ENCODE measurements at places on chromosomes 12 and 14.

GRCh38 chr12:12718381-12718759, 1.2 kb downstream of the CDKN1B start:
- DNase-seq: no peak

DNA sequence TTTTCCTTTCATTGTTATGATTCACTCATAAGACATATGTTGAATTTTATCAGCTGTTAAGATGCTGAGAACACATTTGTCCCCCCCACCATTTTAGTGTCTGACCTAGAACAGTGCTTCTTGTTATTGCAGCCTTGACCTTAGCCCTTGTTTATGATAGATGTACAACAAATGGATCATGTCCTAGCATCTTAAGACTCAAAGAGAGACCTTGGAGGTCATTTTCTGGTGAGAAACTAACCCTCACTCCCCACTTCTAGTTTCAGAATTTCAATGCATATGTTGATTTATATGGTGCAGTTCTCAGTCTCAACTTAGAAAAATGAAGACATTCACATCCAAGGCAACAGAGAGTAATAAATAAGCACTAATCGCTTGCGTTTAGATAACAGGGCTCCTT, 391.2 kb downstream of the AEBP2 start:
- no peak for DNase-seq

DNA sequence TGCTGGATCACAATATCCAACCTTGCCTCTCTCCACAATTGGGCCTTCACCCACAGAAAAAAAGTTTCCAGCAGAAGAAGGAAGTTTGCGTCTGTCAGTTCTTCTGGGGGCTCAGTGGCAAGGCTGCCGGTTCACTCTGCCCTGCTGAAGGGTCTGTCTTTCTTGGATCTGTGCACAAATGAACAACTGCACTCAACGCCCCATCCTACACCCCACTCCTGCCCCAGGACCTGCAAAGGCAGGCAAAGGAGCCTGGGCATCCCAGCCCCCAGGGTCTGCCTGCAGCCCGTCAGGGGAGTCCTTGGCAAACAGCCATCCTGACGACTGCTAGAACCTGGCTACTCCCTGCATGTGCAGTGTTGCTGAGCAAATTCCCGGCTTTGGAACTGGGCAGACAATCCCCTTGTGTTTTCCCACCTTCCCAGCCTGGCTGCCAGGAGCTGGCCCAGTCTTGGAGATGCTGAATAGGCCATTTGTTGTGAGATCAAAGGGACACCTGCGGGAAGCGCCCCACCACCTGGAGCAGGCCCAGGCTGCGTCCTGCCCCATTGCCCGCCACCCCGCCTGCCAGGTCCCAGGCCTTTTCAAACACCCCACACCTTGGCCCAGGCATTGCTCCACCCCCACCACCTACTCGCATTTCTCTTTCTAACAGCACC, 311.9 kb downstream of the BCL11B start:
- DNase-seq: no peak

DNA sequence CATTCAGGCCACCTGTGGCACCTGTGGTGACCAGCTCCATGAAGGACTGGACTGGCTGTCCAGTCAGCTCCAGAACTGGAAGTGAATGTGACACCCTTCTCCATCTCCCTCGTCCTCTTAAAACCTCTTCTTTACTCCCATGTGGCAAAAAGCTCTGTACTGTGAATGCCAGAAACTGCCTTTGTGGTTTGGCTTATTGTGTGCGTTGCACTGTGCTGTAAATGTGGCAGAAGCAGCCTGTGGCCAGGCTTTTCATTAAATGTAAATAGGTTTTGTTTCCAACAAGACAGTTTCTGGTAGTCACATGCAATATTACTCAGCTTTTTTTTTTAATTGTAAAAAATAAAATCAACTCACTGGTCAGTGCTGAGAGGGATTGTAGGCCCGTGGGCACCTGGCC, 453.7 kb downstream of the ATP23 start:
- DNase-seq: no peak

- no peak for DNase-seq
Observed at GRCh38 chr14:87076146-87076545, 916.8 kb downstream of the GALC start.

DNA sequence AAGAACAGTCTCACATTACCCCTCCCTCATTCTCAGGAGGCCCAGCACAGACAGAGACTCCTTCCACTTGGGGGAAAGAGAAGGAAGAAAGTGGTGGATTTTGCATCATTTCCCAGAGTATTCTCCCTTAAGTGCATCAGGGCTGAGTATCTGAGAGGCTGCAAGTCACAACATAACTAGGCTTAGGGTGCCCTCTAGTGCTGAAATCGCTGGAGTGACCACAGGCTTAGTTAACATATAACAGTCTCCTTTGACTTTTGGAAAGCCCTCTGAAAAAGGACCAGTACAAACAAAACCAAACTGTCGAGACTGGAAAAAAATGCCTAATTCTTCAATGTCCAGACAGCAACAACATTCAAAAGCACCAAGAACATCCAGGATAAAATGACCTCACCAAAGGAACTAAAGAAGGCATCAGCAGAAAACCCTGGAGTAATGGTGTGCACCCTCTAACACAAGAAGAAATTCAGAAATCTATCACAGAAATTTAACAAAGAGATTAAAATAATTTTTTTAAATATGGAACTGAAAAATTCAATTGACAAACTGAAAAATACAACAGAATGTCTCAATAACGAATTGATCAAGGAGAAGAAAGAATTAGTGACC, 412.3 kb downstream of the RPS29 start:
- no peak for DNase-seq

DNA sequence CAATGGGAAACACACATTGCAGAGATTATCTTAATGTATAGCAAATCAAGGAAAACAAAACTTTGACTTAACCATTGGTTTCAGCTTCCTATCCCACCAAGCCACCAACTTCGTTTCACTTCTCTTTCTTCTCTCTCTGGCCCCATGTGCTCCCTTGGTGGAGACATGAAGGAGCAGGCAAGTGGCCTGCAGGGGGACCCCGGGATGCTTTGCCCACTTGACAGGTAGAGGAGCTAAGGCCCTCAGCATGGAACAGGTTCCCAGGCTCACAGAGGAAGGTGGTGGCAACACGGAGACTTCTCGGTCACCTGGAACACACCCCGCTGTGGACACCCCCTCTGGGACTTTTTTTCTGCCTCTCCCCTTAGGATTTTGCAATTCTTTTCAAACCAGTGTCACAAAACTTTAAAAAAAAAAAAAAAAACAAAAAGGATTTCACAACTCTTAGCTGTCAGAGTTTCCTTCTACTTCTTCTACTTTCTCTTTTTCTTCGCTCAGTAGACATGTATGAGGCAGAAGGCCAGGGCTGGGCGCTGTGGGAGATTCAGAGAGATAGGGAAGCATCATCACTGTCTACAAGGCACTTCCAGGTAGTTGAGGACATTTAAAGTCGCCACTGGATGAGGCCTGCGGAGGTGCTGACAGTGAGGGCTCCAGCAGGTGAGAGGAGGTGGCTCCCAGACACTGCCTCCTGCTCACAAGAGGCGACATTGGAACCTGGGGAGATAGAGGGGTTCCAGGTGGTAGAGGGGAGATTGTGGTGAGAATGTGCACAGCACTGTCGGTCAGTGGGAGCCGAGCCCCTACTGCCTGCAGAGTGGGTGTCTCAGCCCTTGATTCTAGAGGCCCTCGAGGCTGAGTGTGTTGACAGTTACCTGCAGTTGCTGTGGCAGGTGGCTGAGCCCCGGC, 119.6 kb downstream of the GCH1 start:
- no peak for DNase-seq

- peak; percentile 30 for DNase-seq
Observed at GRCh38 chr14:87628129-87628528, 364.9 kb downstream of the GALC start.

- no peak for DNase-seq
Observed at GRCh38 chr12:27896419-27896990, 76.0 kb downstream of the PTHLH start.

- no peak for DNase-seq
Observed at GRCh38 chr14:96064866-96065265, 25.7 kb downstream of the C14orf132 start.

Measured in hippocampal formation (tissue), 2 donors.